ENCODE measurements at places on chromosomes 3 and 15. TPM values are rescaled to one million over a fixed set of nuclear protein-coding genes. Genes with fewer than 3 reads are reported as not detected.

The PLS1 gene
- total RNA-seq, result 0.81 TPM

The C3orf70 gene
- total RNA-seq, result 2.2 TPM

The CLRN1 gene
- total RNA-seq, result not detected

GRCh38 chr3:170563712-170564423 is 22.0 kb downstream of the SLC7A14 start:
- DNase-seq, result no peak

- DNase-seq, result no peak
Measured at GRCh38 chr3:14423963-14424362, 21.6 kb downstream of the SLC6A6 start.

DNA sequence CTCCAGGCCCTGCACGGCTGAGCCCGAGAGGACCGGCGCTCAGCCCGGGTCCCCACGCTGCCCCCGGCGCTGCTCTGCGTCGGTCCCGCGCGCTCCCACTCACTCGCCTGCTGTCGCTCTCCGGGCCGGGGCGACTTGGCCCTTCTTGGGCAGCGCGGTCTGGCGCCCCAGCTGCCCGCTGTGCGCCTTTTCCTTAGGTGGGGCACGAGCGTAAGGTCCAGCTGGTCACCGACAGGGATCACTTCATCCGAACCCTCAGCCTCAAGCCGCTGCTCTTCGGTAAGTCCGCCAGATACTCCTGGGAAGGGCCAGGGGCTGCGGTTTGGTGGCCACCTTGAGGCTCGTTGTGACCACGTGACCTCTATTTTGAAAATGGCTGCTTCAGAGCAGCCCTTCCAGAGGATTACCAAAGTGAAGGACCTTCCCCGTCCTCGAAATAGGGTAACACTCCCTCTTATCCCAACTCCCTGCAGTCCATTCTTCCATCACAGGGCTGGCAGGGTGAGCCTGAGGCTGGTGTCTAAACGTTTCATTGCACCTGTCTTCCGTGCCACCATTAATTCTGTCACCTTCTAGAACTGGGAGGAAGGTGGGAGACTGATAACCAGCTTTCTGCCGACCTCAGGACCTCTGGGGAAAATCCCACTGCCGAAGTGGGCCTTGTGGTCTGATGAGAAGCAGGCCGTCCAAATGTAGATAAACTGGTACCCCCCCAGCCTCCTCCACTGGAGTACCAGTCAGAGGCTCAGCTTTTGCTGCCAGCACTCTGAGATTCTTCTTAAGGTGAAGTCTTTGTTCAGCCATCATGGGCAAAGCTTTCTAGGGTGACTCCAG is 812 bp downstream of the P4HTM start:
- no peak for DNase-seq

- no peak for DNase-seq
Measured at GRCh38 chr3:58645726-58646125, 20.8 kb downstream of the FAM3D start.

DNA sequence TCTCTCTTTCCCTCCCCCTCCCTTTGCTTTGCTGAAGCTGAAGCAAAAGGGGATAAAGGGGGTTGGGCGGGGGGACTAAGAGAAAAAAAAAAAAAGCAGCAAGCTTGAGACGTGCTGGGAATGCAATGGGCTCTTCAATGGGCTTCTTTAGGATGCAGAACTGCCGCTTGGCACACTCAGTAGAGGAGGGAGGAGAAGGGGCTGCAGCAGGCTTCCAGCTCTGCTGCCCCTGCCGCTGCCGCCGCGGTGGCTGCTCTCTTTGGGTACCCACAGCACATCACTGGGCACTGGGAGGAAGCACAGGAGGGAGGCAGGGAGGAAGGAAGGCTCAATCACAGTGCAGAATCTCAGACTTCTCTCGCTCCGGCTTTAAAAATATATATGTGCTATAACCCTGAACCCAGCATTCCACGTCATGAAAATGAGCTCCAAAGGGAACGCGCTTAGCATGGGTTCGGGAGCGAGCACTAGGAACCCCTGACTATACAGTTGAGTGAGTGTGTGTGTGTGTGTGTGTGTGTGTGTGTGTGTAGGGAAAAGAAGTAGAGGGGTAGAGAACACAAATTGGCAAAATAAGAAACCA is 3.5 kb downstream of the SLITRK3 start:
- no peak for DNase-seq

- no peak for DNase-seq
Measured at GRCh38 chr3:156655819-156656550, 18.4 kb upstream of the TIPARP start.

DNA sequence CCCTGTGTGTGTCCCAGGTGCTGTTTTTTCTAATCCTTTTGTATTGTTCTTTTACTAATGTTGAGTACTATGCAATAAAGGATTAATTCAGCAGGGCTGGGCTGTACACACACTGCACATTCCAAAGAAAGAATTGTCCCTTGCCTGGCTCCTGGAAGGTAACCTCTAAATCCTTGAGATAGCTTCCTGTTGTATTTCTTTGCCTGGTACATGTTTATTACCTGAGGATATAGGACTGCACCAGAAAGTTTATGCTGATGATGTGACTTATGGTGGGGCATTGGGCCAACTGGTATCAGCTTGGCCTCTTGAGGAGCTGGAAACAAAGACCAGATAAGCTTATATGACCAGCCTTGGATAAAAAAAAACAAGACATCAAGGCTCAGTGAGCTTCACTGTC is 26.6 kb upstream of the FAN1 start:
- no peak for DNase-seq

GRCh38 chr3:36494461-36495109 is 114.3 kb downstream of the STAC start:
- DNase-seq, result no peak

GRCh38 chr15:100847194-100847593 is 32.4 kb upstream of the ALDH1A3 start:
- DNase-seq, result no peak

GRCh38 chr3:148329481-148330235 is 368.0 kb upstream of the AGTR1 start:
- no peak for DNase-seq

GRCh38 chr3:172461530-172462138 is 13.4 kb upstream of the GHSR start:
- no peak for DNase-seq

GRCh38 chr3:55690726-55691125 is 203.6 kb upstream of the WNT5A start:
- no peak for DNase-seq

DNA sequence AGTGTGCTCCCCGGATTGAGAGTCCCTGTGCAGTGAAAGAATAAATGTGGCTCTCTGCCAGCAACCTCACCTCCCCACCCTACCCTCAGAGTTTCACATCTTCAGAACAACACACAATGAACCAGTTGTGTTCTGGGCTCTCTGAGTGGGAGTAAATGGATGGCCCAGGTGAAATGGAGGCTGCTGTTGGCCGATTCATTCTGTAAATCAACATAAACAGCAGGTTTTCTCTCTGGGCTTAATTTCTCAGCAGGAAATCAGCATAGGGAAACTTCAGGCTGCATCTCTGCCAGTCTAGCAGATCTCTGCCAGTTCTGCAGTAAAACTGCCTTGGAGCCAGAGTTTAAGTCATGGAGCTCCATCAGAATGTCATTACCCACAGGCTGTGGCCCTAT is 54.6 kb upstream of the FURIN start:
- DNase-seq, result no peak

DNA sequence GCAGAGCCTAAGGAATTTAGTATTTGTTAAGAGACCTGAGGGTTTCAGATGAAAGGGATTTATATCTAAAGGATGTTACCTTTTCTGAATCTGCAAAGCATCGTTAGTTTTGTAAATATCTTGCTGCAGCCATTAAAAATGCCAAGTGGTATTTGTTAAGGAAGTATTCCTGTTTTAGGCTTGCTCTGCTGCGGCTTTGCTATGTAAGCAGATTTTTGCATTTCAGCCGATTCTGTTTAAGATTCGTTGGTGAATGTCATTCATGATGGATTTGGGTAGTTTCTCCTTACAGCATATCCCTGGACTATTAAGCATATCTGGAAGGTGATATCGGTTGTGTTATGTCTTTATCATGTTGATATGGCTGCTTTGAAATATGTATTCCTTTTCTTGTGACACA is 1.0 kb downstream of the USP8 start:
- no peak for DNase-seq

DNA sequence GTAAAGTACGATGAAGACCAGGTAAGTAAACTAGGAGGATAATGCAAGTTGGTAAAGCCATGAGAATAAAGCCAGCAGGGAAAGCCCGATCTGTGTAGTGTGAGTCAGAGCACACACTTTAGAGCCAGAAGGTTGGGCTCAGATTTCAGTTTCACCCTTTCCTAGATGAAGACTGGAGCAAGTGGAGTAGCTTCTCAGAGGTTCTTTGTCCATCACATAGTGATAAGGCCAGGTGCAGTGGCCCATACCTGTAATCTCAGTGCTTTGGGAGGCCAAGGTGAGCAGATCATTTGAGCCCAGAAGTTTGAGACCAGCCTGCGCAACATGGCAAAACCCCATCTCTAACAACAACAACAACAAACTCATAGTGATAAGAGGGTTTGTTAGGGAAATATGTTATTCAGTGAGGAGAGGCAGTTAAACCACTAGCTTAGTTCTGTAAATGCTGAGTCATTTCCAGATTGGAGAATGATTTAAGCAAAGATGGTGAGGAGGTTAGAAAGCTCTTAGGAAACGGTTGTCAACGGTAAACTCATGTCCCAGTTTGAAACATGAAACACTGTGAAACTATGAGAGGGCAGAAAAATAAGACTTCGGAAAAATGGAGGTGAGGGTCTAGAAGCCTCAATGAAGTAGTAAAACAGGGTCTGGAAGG is 39.0 kb downstream of the IL12A start:
- DNase-seq, result no peak

All from cardiac septum (tissue), 1 donor.